CD4-positive, alpha-beta T cell treated with Interleukin-6 at 100 ng/mL for 8 hours (primary cell): ENCODE measurements at places on chromosomes 5 and 9.

DNA sequence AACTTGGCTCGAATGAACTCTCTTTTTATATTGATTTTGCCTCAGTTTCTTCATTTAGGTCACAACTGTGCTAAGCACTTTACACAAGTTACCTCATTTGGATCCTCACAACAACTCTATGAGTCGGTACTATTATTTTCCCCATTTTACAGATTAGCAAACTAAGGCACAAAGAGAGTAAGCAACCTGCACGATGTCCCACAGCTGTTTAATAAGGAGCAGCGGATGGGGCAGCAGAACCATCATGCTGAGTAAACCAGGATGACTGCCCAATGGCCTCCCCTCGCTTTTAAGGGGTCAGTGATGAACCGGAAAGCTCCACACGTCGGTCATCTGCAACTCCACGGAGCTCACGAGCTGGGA, 607 bp downstream of the PRELID2 start:
- DNase-seq = no peak

GRCh38 chr5:146796144-146796543, 82.4 kb downstream of the PPP2R2B start:
- DNase-seq = no peak

- no peak for DNase-seq
Measured at GRCh38 chr5:83641946-83642345, 78.7 kb downstream of the HAPLN1 start.

- DNase-seq = no peak
Measured at GRCh38 chr9:95137587-95138145, 179.8 kb downstream of the FANCC start.

GRCh38 chr5:25181249-25181648, 536.5 kb upstream of the CDH10 start:
- no peak for DNase-seq

DNA sequence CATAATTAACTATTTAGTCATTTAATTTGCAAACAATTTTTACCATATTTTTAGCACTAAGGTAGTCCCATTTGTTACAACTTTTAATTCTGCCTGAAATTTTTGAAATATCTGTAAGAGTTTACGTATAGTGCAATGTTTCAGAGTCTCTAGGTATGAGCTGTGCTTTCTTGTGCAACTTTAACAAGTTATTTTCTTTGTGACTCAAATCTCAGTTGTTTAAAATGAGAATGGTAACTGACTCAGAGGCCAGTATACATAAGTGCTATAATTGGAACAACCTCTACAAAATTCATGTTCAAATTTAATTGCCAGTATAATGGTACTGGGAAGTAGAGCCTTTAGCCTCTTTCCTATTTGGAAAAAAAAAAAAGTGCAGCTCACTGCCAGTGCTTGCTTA, 14.2 kb upstream of the ZNF883 start:
- DNase-seq = no peak

- DNase-seq = no peak
Measured at GRCh38 chr5:125357660-125358059, 611.2 kb upstream of the ZNF608 start.

DNA sequence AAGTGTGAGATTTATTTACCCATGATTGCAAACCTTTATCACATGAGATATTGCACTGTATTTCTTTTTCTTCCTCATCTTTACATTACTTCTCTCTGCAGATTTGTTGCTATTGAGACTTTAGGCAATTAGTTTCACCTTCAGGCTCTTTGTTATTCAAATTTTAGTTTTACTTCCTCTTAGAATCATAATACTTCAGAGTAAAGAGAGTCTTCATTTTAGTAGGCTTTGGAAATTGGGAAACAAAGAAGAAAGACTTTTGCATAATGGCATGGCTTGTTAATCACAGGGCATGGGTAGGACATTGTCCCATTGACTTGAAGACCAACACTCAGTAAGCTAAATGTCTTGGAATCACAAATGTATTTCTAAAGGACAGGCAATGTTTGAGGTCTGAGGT, 1.2 kb upstream of the PCDHGA5 start:
- DNase-seq = no peak

DNA sequence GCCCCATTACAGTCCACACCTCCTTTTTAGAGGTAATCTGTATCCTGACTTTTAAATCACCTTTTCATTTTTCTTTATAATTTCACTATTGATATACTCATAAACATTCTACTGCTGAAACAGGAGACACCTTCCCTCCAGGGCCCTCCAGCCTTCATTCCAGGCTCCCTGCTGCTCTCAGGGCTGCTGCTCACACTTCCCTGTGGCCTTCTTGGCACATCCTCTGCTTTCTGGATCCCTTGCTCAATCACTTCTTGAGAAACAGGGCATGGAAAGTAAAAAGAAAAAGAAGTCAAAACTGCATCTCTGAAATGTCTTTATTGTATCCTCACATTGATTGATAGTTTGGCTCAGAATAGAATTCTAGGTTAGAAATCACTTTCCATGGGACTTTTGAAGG, 19.3 kb upstream of the WNT8A start:
- DNase-seq = no peak

DNA sequence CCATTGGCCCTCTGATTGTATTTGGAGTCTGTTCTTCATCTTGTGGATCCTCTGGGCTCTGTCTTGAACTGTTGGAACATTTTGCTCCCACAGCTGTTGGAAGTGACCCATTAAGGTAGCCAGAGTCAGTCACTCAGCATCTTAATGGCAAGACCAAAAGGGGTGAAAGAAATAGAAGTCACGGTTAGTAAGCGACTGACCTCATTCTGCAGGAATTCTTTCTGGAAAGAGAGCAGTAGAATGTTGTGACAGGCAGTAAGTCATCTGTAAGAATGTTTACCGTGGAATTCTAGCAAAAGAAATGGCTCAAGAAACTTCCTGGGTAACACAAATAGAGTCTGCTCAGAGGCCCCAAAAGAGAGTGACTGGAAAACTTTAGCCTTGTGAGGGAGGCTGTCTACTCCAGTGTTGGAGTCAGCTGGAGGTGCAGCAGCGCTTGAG, 28.6 kb upstream of the TNC start:
- DNase-seq = no peak

DNA sequence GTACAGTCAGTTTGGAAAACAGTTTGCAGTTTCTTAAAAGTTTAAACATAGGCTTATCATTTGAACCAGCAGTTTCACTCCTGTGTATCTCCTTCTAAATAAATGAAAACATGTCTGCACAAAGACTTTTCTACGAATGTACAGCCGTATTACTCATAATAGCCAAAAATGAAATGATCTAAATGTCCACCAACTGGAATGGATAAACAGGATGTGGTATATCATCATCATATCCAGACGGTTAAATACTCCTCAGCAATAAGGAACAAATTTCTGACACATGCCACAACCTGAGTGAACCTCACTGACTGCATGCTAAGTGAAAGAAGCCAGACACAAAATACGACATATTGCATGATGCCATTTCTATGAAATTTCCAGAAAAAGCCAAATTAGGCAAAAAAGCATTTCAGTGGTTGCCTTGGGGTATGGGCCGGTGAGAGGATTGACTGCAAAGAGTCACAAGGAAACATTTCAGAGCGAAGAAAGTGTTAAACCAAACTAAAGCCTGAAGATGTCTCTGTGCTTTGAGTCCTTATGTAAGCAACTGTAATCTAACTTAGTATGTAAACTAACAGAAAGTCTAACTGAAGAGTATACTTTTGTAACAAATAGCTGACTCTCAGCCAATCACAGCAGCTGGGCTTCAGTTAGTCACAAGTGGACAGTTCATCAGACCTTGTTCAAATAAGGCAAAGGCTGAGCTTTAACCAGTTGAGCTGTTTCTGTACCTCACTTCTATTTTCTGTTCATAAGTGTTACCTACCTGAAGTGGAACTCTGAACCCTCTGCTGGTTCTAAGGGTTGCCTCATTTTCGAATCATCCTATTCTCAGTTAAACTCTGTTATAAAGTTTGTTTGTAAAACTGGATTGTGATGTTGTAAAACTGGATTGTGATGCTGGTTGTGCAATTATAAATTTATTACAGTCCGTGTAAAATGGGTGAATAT, 65.2 kb downstream of the TRIO start:
- DNase-seq = no peak

GRCh38 chr5:69042500-69042899, 51.3 kb upstream of the SLC30A5 start:
- DNase-seq = no peak

GRCh38 chr9:131432597-131433301, 38.9 kb downstream of the PRRC2B start:
- no peak for DNase-seq

- no peak for DNase-seq
Measured at GRCh38 chr5:132773114-132773513, 3.9 kb downstream of the SEPTIN8 start.

DNA sequence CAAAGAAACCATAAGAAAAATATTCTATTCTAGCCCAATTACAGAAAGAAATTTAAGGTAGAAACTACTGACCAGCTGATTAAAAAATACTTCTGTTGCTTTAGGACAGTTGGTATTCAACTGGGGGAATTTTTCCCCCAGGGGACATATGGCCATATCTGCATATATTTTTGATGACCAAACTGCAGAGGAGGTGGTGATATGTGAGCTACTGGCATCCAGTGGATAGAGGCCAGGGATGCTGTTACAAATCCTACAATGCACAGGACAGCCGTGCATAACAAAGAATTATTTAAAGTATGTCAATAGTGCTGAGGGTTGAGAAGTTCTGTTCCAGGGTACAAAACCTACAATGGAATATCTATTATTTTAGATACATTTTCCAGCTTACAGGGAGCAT, 24.0 kb downstream of the ZFR start:
- DNase-seq = no peak

DNA sequence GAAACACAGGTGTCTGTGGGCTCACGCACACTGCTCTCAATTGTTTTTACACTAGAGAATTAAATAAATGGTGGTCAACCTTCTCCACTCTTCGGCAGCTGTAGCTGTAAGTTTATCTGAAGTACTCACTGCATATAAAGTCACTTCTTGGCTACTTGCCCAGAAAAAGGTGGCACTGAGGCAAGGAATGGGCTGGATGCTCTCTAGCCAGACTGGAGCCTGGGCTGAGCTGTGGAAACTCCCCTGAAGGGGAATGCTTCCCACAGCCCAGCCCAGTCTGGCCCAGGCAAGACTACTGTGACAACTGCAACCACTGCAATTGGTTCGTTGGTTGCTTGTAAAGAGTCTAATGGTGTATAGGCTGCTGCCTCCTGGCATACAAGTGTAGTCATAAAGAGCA, 4.5 kb downstream of the LEAP2 start:
- no peak for DNase-seq

DNA sequence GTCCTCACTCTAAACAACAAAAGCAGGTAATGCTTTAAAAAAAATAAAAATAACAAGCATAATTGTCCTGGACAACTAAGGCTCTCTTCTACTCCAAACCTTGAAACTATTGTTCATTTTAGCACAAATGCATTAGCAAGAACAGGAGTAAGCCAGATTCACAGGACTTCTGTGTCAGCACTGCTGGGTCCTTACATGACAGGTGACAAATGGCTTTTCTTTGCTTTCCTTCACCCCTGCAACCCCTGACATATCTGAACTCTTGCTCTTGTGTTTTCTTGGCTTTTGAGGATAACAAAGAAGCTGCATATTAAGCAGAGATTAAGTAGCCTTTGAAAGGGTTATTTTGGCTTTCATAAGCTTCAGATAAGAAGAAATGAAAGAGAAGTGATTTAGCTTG, 71.1 kb downstream of the ZNF474 start:
- DNase-seq = no peak
